HuH-7 (cell line): ENCODE measurements at places on chromosomes 1 and 21.
A peak's percentile ranks its signal among the peaks of the same experiment; 100 is the strongest.

- no peak for DNase-seq
These were observed 68.6 kb downstream of the SYDE2 start for GRCh38 chr1:85132078-85132720.

DNA sequence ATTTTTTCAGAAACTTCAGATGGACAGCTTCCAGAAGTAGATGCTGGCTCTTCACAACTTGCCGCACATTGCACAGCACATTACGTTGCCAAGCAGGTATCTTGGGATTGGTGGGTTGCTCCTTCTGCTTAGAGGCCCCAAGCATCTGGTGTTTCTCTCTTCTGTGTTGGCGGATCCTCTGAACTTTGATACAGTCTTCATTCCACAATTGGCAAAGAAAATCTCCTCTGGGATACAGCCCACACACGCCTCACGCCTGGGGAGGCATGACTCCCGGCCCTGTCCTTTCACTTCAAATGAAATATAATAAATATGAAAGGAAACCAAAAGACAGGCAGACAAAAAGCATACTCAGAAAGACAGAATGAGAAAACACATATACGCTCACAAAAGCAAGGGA is 72.3 kb upstream of the PPP2R5A start:
- no peak for DNase-seq

DNA sequence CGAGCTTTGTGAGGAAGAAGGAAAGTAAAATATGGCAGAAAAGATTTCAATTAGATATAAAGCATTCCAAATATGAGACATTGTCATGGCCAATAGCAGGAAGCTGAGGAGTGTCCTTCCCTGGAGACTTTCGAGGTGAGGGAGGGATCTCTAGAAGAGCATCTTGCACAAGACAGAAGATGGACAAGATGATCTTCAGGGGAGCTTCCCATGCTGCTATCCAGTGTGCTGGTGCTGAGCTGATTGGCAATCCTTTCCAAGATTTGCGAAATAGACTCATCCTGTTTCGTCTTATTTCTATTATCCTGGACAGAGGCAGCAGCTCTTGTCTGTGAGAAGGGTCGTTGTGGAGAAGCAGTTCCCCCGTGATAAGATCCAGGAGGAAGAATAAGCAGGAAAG is 342.0 kb upstream of the CAMK1G start:
- DNase-seq, result no peak

GRCh38 chr1:205985330-205986005 is 17.7 kb downstream of the RAB7B start:
- no peak for DNase-seq

DNA sequence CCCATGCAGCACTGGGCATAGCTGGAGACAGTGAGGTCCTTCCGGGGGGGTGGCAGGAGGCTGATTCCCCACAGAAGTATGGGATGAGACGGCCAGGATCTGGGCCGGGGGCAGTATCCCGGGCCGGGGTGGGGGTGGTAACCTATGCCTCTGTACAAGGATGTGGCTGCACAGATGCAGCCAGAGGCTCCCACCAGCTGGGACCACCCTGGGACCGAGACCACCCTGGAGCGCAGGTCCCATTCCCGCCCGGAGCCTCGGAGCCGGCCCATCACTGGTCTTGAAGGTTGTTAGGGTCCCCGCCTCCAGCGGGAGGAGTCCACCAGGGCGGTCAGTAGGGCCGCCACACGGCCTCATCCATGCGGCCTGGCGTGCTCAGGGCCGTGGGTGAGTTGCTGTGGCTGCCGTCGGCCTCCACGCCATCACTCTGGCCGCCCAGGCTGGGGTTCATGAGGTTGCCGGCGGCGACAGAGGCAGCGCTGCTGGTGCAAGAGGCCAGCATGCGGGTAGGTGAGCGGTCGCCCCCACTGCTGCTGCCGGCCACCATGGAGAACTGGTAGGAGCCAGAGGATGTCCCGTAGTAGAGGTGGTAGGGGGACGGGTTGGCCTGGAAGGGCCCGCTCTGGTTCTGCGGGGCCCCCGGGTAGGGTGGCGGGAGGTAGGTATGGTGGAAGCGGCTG is 28.1 kb downstream of the RUNX3 start:
- DNase-seq, result peak; percentile 6

DNA sequence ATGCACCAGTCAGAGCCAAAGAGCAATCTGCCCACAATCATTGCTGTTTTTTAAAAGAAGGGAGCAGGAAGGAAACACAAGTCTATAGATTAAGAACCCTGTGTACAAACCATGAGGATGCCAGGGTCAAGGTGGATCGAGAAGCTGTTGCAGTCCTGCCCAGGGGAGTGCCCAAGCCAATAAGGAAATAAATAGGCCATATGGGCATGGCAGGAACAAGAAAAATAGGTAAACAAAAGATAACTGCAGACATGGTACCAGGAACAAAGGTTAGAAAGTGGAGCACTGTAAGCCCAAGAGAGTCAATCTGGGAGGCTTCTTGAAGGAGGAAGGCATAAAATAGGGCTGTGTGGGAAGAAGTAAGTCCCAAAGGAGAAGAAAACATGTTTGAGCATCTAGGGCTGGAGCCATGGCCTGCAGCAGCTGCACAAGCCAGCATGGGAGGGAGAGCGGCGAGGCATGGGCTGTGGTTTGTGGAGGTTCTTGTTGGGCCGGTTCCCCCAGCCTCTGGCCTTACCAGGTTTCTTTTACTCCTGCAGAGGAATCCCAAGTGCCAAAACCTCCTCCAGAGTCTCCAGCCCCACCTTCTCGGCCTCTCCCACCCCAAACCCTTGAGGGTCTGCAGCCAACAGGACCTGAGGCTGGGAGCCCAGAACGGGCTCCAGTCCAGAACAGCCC is 13.6 kb downstream of the INAVA start:
- DNase-seq, result no peak

GRCh38 chr1:64387389-64388285 is 82.3 kb upstream of the CACHD1 start:
- no peak for DNase-seq

GRCh38 chr1:58346036-58346355 is 200.5 kb downstream of the OMA1 start:
- no peak for DNase-seq

GRCh38 chr1:98267423-98267822 is 346.6 kb upstream of the DPYD start:
- DNase-seq, result no peak
